HS-27A (cell line): ENCODE measurements at places on chromosomes 12 and 14.

DNA sequence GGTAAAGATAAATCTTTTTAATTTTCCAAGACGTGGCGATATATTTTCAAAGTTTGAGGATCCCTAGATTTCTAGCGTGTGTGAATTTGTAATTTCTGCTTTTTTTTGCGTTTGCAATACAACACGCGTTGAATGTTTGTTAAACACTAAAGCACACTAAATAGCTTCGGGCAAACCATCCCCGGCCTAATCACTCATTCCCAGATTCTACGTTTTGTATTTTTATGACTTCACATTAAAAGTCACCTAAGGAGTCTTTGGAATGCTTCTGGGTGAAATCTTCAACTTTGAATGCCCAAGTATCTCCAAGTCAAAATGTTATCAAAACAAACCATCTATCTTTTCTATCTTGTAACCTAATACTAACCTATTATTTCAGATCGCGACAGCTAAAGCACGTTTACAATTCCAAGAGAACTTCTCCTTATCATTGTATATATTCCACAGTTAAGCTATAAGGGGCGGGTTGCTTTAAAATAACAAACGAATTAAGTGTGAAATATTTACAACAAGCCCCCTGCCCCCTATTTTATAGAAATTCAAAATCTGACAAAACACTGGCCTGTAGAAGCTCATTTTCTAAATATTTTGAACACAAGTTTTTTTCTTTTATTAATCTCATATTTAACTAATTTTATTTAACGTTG lies 1.1 kb downstream of the ALX1 start:
- no peak for DNase-seq

- DNase-seq: no peak
Measured at GRCh38 chr12:109389146-109389545, 41.4 kb downstream of the MYO1H start.

GRCh38 chr12:103780093-103780440 lies 61.0 kb downstream of the NT5DC3 start:
- DNase-seq: no peak

- no peak for DNase-seq
Measured at GRCh38 chr12:23025372-23026016, 400.5 kb downstream of the ETNK1 start.

DNA sequence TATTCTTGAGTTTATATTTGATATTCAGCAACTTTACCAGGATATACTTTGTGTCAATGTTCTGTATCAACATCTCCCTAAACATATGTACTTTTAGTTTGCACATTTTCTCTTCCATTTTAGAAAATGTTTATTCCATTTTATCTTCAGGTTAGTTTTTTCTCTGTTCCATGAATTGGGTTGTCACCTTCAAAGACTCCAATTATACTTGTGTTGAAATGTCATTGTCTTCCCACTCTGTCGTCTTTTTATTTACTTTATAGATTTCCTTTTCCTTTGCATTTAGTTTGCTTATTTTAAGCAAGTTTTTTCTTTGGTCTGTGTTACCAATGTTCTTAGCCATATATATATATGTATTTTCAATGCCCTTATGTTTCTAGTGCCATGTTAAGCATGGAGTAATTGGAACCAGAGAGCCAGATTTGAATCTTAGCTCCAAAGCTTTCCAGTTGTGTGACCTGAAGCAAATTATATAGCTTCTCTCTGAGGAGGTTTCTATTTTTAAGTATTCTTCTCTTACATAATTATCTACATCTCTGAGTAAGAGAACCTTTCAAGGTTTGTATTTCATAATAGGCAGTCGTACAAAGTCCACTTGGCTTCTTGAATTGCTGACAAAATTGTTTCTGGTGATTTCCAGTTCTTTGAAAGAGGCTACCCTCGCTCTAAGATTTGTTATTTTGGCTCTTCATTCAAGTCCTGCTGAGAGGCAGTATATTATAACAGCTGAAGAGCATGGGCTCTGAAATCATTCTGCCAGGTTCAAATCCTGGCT lies 85.8 kb upstream of the DYRK2 start:
- no peak for DNase-seq

- DNase-seq: no peak
Measured at GRCh38 chr14:33938131-33938949, 12.5 kb downstream of the EGLN3 start.

GRCh38 chr12:42296503-42297109 lies 29.3 kb downstream of the ZCRB1 start:
- DNase-seq: no peak

DNA sequence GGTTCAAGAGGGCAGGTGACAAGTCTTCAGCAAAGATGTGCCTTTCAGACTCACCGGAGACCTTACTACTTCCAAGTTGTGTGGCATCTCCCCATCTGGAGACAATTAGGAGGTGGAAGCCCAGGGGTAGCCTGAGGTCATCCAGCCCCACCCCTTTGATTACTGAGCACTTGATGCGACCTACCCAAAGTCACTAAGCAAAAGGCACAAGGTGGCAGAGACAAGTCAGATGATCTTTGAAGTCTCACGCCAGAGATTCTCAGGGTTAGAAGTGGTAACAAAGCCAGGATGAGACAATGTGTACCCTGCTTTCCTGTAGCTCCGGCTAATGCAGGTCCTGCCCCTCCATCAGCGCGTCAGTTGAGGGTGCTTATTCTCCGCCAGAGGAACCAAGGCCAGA lies 1.4 kb upstream of the FOXN3 start:
- no peak for DNase-seq

DNA sequence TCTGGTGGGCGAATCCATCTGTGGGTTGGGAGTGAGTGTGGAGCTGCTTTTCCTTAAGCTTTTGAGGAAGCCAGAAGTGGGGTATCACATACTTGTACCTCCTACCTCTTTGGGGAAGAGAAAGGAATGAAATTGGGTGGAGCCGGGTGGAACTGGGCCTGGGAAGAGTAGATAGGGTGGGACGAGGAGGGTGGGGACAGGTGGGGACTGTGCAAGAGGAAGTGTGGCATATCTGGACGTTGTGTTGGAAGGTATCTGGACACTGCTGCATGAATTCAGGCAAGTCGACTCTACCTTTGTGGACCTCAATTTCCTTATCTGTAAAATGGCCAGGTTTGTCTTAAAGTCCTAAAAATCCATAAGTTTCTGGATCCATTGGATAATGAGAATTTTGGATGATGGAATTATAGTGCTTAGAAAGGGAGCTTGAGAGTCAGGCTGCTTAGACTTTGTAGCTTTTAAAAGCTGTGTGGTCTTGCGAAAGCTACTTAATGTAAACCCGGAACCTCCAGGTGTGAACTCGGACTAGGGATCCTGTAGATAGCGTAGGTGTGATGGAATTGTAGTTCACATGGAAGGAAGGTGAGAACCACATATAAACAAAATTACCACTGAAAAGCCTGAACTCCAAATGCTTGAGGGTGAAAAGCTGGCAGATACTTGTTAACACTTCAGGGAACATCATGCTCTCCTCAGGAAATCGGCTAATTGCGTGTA lies 2.1 kb downstream of the VRTN start:
- DNase-seq: no peak

DNA sequence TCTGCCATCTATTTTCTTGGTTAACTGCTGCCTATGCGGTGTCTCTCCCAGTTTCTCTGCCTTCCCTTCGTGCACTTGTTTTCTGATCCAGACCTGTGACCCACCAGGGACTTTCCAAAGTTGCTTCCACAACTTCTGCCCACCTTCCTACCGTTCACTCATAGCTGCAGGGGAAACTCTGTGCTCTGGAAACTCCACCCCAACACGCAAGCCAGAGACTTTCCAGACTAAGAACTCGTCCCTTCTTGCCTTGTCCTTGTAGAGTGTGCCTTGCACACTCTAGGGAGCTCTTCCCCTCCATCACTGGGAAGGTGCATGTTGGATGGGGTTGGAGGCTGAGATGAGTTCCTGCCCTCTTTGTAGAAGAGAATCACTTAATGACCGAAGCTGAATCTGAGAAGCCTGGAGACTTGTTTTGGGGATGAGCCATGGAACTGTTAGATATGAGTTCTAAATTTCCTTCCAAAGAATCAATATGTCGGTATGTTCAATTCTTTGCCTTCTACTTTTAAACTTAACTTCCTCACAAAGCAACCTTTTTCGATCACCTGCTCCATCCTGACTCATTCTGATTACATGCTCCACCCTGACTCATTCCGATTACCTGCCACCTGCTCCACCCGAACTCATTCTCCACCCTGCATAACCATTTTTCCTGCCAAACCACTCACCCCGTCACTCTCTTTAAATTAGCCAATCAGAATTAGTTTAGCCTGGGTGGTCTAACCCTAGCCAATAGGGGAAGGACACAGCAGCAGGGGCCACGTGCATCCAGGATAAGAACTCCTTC lies 82.1 kb upstream of the CAPRIN2 start:
- no peak for DNase-seq

GRCh38 chr12:124315372-124316044 lies 20.6 kb downstream of the RFLNA start:
- no peak for DNase-seq

GRCh38 chr14:29475641-29476040 lies 452.0 kb downstream of the PRKD1 start:
- no peak for DNase-seq

- DNase-seq: no peak
Measured at GRCh38 chr12:50187084-50187900, 20.1 kb upstream of the CERS5 start.

GRCh38 chr14:102517392-102518062 lies 8.0 kb upstream of the ANKRD9 start:
- no peak for DNase-seq
